Hematopoietic multipotent progenitor cell (in vitro differentiated cells): ENCODE measurements at places on chromosomes 5 and 9. TPM values are rescaled to one million over a fixed set of nuclear protein-coding genes. Genes with fewer than 3 reads are reported as not detected.

DNA sequence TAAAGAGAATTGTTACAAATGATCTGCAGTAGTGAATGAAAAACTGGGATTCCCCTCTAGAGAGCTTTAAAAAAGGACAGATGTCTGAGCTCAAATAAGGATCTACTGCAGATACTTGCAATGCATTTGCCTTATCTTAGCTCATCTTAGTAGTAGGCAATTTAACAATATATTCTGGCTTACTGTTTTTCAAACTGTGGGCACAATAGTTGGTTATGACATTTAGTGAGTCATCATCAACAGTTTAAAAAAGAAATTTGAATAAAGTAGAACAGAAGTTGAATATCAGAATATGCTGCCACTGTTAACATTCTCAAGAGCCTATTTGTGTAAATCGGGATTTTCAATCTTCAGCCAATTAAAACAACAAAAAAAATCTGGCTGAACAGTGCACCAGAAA, 6.7 kb upstream of the CAST start:
- no peak for DNase-seq

GRCh38 chr5:71786337-71787055, 67.4 kb downstream of the CARTPT start:
- DNase-seq = no peak

- DNase-seq = no peak
Observed at GRCh38 chr5:80754900-80755299, 100.1 kb upstream of the DHFR start.

Gene RAB3C
- total RNA-seq = 0.27 TPM

DNA sequence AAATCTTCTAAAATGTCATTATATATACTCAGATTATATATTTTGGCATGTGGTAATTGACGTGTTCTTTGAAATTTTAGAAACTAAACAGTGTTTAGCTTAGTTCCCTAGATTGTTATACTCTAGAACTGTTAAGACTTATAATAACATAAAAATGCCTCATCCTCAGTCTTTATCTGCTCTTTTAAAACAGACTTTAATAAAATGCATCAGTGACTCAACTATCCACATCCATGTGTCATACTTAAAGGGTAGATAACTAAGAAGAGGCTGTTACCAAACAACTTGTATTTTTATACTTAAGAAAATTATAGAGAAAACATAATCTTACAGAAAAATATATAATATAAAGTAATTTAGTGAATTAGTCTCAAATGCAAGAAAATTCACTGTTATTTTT, 15.2 kb downstream of the NFIL3 start:
- DNase-seq = no peak

DNA sequence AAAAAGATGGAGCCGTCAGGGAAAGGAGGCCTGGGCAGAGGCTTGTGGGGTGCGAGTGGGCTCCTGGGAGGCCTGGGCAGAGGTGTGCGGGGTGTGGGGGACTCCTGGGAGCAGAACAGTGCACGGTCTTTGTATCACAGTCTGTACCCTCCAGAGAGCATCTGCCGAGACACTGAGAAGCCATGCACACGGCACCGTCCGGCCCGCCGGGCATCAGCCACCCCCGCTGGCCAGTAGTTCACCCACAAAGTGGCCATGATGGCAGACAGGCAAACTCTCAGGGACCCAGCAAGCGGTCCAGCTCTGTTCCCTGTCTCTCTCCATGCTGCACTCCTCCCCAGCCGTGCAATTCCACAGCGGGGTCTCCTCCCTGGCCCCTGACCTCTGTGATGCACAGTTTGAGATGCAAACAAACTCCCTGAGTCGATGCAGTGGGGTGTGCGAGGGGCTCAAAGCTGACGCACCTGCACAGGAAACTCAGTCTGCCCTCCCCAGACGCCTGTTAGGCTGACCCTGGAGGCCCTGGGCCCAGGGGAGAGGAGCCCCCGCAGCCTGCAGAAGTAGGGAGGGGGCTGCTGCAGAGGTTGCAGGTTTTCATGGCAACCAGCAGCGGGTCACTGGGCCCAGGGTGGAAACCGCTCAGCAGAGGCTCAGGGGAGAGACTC, 9.1 kb upstream of the GPSM1 start:
- no peak for DNase-seq

- no peak for DNase-seq
Observed at GRCh38 chr9:123695386-123695785, 234.5 kb downstream of the DENND1A start.

GRCh38 chr5:146802945-146803522, 75.5 kb downstream of the PPP2R2B start:
- no peak for DNase-seq
